ENCODE measurements at places on chromosomes 11 and 22.

- DNase-seq, result no peak
Measured at GRCh38 chr11:44916801-44917385, 33.8 kb downstream of the TP53I11 start.

DNA sequence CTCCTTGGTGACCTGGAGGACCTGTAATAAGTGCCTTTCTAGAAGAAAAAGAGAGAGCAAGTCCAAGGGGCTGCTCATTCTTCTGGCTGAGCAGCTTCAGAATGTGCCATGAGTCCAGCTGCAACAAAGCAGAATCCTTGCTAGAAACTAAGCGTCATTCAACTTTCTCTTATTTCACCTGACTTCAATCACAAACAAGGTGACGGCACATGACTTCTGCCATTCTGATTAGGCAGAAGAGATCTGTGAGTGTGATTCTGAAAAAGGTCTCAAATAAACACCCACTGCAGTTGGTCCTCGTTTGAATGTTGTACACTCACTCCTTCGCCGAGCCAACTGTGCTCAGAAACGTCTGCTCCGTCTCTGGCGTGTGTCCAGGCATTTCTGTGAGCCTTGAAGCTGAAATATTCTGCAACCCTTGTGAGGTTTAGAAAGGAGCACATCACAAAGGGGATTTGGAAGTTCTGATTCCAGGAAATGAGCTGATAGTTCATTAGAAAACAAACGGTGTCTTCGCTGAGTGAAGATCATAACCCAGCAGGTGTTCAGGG, 623.8 kb upstream of the KIRREL3 start:
- DNase-seq, result no peak

DNA sequence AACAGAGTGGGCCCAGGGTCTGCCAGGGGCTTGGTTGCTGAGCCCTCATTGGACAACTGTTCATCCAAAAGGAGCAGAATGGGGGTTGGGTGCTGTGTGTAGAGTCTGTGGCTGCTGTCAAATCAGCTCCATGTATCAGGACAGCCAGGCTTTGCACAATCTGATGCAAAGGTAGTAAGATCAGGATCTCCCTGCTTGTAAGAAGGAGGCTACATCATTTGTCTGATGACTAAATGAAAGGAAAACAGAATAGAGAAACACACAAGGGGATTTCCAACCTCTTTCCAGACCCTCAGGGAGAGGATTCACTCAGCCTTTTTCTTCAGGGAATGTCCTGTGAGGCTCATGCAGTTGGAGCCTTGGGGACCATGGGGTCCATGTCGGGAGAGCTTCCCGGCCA, 7.2 kb downstream of the MICAL2 start:
- no peak for DNase-seq

- no peak for DNase-seq
Measured at GRCh38 chr11:87263979-87264378, 226.2 kb downstream of the TMEM135 start.

- peak; percentile 43 for DNase-seq
Measured at GRCh38 chr22:33018232-33018864, 39.8 kb downstream of the SYN3 start.

All from NT2/D1 (cell line).